Pancreas (tissue), 10 donors: ENCODE measurements at places on chromosomes 2 and 18.

GRCh38 chr2:159926695-159927094, 128.7 kb upstream of the CD302 start:
- no peak for DNase-seq

GRCh38 chr2:158460632-158461297, 4.0 kb downstream of the PKP4 start:
- DNase-seq, result no peak

DNA sequence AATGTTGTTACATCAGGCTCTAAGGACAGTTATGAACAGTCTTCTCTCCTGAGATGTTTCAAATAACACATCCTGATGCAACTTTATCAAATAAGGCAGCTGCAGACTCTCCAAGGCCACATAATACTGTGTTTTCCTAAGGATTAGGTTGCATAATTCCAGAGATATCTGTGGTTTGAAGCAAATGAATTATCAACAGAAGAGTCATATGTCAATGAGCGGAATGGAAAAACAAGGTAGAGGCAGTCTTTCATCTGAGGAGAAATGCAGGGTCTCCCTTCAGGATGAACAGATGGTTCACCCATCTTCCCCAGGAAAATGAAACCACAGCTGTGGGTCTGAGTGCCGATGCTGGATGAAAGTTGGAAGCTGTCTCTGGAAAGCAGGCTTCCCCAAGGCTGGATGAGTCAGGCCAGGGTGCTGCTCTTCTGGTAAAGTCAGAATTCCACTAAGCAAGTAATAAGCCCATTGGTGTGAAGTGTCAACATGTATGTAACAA, 22.2 kb downstream of the LYG1 start:
- DNase-seq, result no peak

- no peak for DNase-seq
Observed at GRCh38 chr2:178514664-178515063, 34.4 kb downstream of the PLEKHA3 start.

- DNase-seq, result no peak
Observed at GRCh38 chr2:162381851-162382250, 37.9 kb downstream of the GCA start.

GRCh38 chr2:238098901-238099713, 1.0 kb upstream of the ESPNL start:
- peak; percentile 13 for DNase-seq

- no peak for DNase-seq
Observed at GRCh38 chr2:167599219-167599618, 648.2 kb downstream of the STK39 start.

- no peak for DNase-seq
Observed at GRCh38 chr2:216163518-216163917, 54.4 kb downstream of the XRCC5 start.

GRCh38 chr18:68784071-68784470, 13.8 kb upstream of the CCDC102B start:
- no peak for DNase-seq

DNA sequence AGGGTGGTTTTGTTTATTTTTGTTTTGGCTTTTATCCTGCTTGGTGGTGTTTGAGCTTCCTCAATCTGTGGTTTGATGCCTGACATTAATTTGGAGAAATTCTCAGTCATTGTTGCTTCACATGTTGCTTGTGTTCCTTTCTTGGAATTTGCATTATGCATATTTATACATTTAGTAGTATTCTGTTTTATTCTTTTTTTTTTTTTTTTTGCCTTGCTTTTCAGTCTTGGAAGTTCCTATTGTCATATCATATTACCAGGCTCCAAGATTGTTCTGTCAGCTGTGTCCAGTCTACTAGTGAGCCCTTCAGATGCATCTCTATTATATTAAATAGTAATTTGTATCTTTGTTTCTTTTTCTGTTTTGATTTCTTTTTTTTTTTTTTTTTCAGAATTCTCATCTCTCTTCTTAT, 77.0 kb downstream of the EPC2 start:
- DNase-seq, result no peak

GRCh38 chr2:161146209-161146775, 13.9 kb upstream of the TANK start:
- no peak for DNase-seq
